Central memory CD8-positive, alpha-beta T cell (primary cell): ENCODE measurements at places on chromosomes 11 and 22.

DNA sequence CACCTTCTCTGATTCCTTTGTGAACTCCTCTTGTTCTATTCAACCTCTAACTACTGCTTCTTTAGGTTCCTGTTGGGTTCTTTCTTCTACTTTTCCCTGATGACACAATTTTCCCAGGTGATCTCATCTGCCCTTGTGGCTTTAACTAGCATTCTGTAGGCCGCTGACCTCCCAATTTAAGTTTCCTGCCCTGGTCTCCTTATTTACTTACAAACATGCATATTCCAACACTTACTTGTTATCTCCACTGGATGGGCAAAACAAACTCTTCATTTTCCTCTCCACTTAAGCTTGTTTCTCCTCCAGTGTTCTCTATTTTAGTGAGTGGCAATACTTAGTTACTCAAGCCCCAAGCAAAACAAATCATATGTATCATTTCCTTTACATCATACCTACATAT is 734.5 kb downstream of the METTL15 start:
- no peak for DNase-seq

- no peak for DNase-seq
These were observed 6.9 kb upstream of the MMP20 start for GRCh38 chr11:102632026-102632425.

- DNase-seq: no peak
These were observed 1134.1 kb downstream of the BRD1 start for GRCh38 chr22:48693377-48694135.

DNA sequence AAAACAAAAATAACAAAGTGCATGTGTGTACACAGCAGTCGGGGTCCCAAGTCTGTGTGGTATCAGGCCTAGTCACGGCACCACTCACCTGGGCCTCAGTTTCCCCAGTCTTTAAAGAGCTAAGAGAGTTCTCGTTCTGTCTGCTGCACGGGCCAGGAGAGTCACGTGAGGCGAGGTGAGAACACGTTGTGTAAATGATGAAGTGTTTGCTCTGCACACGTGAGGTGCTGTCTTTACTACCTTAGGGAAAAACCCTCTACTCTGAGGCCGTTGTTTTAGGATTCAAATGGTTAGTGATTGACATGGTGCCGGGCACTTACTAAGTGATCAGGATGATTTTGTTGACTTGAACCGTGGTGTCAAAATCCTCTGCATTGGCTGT is 86.5 kb upstream of the PPARA start:
- no peak for DNase-seq

GRCh38 chr11:18071098-18071705 is 25.1 kb upstream of the TPH1 start:
- DNase-seq: no peak
